ENCODE measurements at places on chromosomes 6 and 20.

DNA sequence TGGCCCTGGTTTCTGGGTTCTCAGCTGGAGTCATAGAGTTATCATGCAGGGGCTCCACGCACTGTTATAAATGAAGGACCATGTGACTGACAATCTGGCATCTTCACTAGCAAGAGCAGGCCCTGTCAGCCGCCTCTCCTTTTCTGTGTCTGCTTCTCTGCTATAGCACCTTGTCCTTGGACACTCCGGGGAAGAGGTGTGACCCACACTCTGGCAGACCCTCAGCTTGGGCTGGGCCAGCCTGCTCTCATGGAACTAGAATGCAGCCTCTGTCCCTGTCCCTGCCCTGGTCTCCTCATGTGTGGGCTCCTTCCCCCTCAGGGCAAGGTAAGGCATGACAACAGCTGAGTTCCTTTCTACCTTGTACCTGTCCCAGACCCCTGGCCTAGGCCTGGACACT, 10.9 kb upstream of the FANCE start:
- no peak for DNase-seq

DNA sequence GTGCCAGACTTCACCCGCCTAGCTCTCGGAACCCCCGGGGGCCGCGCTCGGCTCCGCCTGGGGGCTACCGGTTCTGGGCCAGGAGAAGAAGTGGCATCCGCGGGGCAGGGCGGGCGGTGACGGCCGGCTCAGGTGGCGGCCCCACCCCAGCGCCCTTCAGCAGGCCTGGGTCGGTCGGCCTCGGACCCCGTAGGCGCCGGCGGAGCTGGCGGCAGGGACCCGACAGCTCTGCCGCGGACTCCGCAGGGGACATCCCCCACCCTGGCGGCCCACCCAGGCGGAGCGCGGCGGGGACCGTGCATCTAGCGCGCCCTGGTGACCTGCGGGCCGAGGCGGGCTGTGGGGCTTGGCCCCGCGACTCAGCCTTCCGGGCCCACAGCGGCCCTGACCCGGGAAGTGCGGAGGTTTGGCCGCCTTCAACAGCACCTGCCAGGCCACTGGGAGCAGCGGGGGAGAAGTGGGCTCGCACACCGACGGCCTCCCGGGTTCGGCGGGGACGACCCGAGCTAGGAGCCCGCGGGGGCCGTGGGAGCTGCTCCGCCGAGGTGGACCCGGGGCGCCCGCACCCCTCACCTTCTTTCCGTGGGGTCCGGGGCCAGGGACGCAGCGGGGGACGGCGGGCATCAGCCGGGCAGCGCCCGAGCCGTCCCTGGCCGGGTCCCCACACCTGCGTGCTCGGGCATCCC, 87.1 kb downstream of the TMEM242 start:
- no peak for DNase-seq

- peak; percentile 37 for DNase-seq
Observed at GRCh38 chr6:91276315-91276714, 689.4 kb upstream of the MAP3K7 start.

- peak; percentile 0 for DNase-seq
Observed at GRCh38 chr20:60993433-60994044, 258.5 kb upstream of the CDH4 start.

- DNase-seq = peak; percentile 74
Observed at GRCh38 chr20:4091490-4092479, 76.4 kb upstream of the RNF24 start.

- DNase-seq = peak; percentile 39
Observed at GRCh38 chr20:51801122-51801822, 1.0 kb downstream of the SALL4 start.

DNA sequence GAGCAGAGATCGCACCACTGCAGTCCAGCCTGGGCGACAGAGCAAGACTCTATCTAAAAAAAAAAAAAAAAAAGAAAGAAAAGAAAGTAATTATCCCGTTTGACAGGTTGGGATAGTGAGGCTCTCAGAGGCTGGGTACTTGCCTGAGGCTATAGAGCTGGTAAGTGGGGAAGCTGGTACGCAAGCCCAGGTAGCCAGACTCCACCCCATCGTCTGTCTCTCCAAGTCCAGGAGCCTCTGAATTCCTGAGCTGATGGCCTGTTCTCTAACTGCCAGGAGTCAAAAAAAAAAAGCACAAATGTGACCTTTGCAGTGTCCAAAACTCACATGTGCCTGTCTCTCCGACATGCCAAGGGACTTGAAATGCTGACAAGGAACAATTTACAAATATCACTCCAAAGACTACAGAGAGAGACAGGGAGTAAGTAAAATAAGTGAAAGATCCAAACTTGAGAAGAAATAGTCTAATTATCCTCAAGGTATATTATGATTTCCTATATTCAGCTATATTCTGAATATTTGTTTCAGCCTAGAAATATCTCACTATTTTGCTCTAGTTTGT, 109.1 kb upstream of the SCAF8 start:
- no peak for DNase-seq

GRCh38 chr6:11386323-11386722, 151.2 kb upstream of the TMEM170B start:
- DNase-seq = no peak

GRCh38 chr6:52491203-52492069, 71.3 kb downstream of the EFHC1 start:
- DNase-seq = peak; percentile 72

DNA sequence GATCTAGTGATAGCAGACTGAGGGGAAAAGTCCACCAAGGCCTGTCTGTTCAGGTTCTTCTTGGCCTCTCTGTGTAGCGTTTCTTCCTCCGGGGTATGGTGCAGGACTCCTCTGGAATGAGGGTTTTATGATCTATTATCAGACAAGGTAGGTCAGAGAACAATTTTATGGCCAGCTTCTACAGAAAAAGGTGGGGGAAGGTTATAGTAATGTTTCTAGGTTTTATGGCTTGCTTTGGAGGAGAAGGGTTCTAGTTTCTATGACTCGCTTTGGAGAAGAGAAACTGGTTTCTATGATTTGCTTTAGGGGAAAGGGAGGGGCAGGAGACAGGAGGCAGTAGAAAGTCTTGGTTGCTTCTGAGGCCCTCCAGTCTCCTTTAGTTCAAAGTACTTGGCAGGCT, 144.8 kb upstream of the LAMA2 start:
- DNase-seq = no peak

All from mesenchymal stem cell (in vitro differentiated cells and primary cell).